Esophagus muscularis mucosa (tissue), 4 donors: ENCODE measurements at places on chromosomes 6 and 20. TPM values are rescaled to one million over a fixed set of nuclear protein-coding genes. Genes with fewer than 3 reads are reported as not detected.

UBD gene
- total RNA-seq, result not detected

GRCh38 chr6:168089186-168090063 is 10.4 kb upstream of the FRMD1 start:
- H3K36me3 ChIP-seq, result no peaks in the 10 kb centered on the region
- no peak for DNase-seq
- H3K27ac ChIP-seq, result no peak overlapping the region
- H3K4me1 ChIP-seq, result peaks cover 6% of the 10 kb centered on the region
- H3K4me3 ChIP-seq, result no peak overlapping the region

DNA sequence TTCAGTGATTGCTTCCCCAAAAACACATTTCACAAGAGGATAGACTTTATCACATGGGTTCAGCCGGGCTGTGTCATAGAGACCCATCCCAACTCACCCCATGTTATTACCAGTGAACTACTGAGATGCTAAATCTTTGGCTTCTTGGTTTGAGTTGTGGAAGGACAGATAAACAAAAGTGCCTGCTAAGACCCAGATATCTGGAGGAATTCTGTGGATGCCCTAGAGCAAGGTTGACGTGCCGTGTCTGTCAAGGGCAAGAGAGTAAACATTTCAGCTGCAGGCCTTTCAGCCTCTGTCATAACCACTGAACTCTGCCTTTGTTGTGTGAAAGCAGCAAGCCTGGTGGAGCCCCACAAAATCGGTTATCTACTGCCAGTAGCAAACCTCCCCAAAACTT is 11.2 kb upstream of the THBD start:
- DNase-seq, result no peak
- no peak overlapping the region for H3K4me3 ChIP-seq
- H3K36me3 ChIP-seq, result no peaks in the 10 kb centered on the region
- no peak overlapping the region for H3K27ac ChIP-seq
- H3K27me3 ChIP-seq, result no peaks in the 10 kb centered on the region
- H3K4me1 ChIP-seq, result peaks cover 36% of the 10 kb centered on the region

GRCh38 chr6:29255530-29255929 is 46.0 kb upstream of the OR14J1 start:
- no peak overlapping the region for H3K27ac ChIP-seq
- no peaks in the 10 kb centered on the region for H3K27me3 ChIP-seq
- no peaks in the 10 kb centered on the region for H3K4me1 ChIP-seq
- no peaks in the 10 kb centered on the region for H3K36me3 ChIP-seq
- H3K4me3 ChIP-seq, result no peak overlapping the region
- no peak for DNase-seq

STMN3 gene
- 32.2 TPM for total RNA-seq

DNA sequence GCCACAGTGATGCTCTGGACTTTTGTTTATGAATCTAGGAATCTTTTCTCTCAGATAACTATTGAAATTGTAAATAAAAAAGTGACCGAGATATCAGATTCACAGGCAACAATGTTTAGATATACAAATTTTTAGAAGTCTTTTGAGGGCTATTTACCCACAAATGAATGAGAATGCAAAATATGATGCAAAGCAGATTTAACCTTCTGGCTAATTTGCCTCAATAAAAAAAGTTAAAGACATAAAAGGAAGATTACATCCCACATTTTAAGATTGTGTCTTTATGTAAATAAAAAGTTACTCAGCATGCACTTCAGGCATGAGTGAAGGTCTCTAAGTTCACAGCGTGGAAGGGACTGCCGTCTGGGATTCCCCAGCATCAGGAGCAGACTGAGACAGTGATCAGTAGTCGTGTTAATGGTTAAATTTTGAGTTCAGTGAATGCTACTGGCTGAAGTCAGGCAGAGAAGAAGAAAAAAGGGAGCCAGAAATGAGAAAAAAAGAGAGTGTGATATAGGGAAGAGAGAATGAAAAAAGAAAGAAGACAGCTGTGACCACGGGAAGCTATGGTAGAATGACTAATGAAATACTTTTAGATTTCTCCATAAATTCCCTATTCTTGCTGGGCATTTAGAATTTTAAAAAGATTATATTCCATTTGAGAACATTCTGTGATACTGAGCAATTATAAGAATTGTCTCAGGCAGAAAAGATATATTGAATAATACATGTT is 93.6 kb downstream of the MYB start:
- no peaks in the 10 kb centered on the region for H3K27me3 ChIP-seq
- no peaks in the 10 kb centered on the region for H3K36me3 ChIP-seq
- H3K4me1 ChIP-seq, result no peaks in the 10 kb centered on the region
- no peak overlapping the region for H3K27ac ChIP-seq
- no peak for DNase-seq

DNA sequence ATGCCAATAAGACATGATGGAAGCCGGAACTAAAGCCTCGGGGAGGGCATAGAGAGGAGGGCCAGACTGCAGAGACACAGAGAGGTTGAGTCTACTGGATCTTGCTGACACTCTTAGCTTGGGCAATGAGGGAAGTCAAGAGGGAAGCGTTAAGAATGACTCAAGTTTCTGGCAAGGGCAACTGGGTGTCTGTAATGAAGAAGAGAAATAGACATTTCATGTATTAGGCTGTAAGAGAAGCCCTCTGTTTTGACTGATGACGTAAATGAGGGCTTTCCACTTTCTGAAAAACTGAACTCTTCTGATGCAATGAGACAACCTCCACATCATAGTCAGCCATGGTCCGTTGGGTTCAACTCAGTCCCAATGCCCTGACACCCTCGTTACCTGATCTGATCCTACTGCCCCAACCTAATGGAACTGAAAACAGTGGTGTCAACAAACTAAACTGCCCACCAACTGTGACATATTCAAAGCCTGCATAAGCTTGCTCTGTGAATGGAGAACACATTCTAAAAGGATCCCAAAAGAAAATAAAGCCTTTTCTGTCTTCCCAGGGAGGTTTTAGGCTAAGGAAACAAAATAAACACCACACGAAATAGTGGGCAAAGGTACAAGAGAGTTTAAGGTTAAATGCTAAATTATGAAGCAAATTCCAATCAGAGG is 45.8 kb upstream of the PNRC1 start:
- peaks cover 32% of the 10 kb centered on the region for H3K4me1 ChIP-seq
- H3K27ac ChIP-seq, result peak overlapping the region; percentile 94

DNA sequence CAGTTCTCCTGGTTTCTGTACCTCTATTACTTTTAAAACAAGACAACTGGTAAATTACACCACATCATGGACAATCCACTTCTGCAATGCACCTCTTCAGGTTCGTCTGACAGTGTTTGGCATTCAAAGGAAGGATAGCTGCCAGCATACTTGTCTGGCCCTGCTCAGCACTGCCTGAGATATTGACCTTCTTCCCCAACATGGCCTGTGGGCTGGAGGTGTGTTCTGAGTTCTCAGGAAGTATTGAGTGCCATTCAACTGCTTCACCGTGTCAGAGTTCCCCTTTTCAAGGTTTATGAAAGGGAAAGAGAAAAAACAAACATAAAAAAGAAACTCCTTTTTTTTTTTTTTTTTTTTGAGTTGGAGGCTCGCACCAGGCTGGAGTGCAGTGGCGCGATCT is 267.9 kb upstream of the SASH1 start:
- no peak for DNase-seq
- H3K27me3 ChIP-seq, result no peaks in the 10 kb centered on the region
- H3K27ac ChIP-seq, result no peak overlapping the region
- H3K36me3 ChIP-seq, result no peaks in the 10 kb centered on the region

EFCAB8 gene
- total RNA-seq, result not detected

- no peaks in the 10 kb centered on the region for H3K4me1 ChIP-seq
- peaks cover 76% of the 10 kb centered on the region for H3K27me3 ChIP-seq
- H3K36me3 ChIP-seq, result no peaks in the 10 kb centered on the region
- no peak for DNase-seq
- no peak overlapping the region for H3K4me3 ChIP-seq
- no peak overlapping the region for H3K27ac ChIP-seq
Observed at GRCh38 chr20:59411589-59411988, 111.2 kb downstream of the EDN3 start.

TLDC2 gene
- 0.34 TPM for total RNA-seq

- peaks cover 33% of the 10 kb centered on the region for H3K4me1 ChIP-seq
- no peak overlapping the region for H3K27ac ChIP-seq
- H3K27me3 ChIP-seq, result no peaks in the 10 kb centered on the region
- H3K4me3 ChIP-seq, result no peak overlapping the region
Observed at GRCh38 chr6:7588506-7588905, 1.5 kb upstream of the SNRNP48 start.

LTA gene
- total RNA-seq, result not detected

DNA sequence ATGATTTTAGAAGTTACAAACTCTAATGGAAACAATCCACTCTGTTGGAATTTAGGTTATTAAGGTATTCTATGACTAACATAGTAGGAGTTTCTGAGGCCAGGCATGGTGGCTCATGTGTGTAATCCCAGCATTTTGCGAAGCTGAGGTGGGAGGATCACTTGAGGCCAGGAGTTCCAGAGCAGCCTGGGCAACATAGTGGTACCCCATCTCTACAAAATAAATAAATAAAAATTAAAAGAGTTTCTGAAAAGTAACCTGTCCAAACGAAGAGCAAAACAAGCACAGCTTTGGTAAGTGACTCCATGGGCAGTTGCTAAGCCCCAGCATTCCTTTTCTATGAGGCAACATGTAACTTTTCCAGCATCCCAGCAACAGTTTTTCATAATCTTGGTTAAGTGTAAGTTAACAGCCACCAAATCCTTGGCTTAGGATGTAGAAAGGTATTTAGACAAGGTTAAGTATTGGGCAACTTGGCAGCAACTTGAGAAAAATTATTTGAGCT is 86.3 kb downstream of the SOX4 start:
- peaks cover 12% of the 10 kb centered on the region for H3K4me1 ChIP-seq
- H3K27me3 ChIP-seq, result no peaks in the 10 kb centered on the region
- no peaks in the 10 kb centered on the region for H3K36me3 ChIP-seq
- DNase-seq, result no peak

GRCh38 chr20:9214685-9215084 is 145.8 kb downstream of the PLCB4 start:
- H3K36me3 ChIP-seq, result no peaks in the 10 kb centered on the region
- DNase-seq, result no peak
- H3K27me3 ChIP-seq, result no peaks in the 10 kb centered on the region
- peaks cover 18% of the 10 kb centered on the region for H3K4me1 ChIP-seq
- H3K27ac ChIP-seq, result peak overlapping the region; percentile 45

DNA sequence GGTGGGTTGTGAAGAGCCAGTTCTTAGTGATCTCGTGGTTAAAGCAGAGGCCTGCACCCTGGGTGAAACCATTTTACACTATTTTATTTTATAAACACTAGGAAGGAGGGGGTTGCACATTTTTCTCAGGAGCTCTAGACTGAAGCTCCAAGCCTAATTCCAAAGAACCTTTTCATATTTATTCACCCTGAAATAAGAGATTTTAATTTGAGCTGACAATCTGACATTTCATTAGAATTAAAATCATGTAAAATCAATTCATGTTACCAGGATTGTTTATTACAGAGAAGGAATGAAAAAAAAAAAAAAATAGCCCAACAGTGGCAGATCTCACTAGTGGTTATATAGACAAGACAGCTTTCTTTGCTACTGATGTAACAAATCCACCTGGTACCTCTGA is 222.5 kb upstream of the SOX4 start:
- no peaks in the 10 kb centered on the region for H3K27me3 ChIP-seq
- H3K4me1 ChIP-seq, result peaks cover 14% of the 10 kb centered on the region
- H3K27ac ChIP-seq, result no peak overlapping the region
- H3K4me3 ChIP-seq, result no peak overlapping the region

GRCh38 chr6:132733283-132733682 is 19.4 kb upstream of the VNN1 start:
- H3K27me3 ChIP-seq, result no peaks in the 10 kb centered on the region
- no peak overlapping the region for H3K27ac ChIP-seq
- no peak for DNase-seq
- no peak overlapping the region for H3K4me3 ChIP-seq

DNA sequence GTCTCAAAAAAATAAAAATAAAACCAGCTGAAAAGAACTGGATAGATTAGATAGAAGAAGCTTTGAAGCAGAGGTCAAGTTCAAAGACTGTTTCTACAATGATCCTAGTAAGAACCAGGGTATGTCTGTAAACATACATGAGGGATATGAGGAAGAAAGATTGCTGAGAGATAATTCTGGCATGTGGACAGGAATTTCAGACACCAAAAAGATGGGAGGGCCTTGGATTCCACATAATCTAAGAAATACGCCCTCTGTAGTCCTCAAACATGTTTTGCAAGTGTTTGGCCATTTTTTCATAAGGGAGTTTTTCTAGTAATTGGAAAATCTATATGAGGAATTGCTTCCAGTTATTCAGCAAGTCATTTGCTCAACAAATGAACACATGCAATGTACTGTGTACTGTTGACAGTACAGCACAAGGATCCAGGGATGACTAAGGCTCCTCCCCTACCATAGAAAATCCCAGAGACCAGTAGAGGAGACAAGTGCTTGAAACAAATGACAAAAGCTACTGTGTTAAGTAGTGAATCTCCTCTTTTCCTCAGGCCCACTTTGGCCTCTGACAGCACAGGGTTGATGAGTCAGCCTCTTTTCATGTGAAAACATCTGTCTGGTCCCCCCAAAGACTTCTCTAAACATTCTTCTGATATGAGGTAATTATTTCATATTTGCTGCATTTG is 795.9 kb downstream of the MAFB start:
- no peaks in the 10 kb centered on the region for H3K27me3 ChIP-seq
- no peaks in the 10 kb centered on the region for H3K4me1 ChIP-seq
- DNase-seq, result no peak
- no peak overlapping the region for H3K4me3 ChIP-seq

CAPN11 gene
- 0.50 TPM for total RNA-seq

HCK gene
- total RNA-seq, result 13.7 TPM

PRRC2A gene
- 138 TPM for total RNA-seq

DNA sequence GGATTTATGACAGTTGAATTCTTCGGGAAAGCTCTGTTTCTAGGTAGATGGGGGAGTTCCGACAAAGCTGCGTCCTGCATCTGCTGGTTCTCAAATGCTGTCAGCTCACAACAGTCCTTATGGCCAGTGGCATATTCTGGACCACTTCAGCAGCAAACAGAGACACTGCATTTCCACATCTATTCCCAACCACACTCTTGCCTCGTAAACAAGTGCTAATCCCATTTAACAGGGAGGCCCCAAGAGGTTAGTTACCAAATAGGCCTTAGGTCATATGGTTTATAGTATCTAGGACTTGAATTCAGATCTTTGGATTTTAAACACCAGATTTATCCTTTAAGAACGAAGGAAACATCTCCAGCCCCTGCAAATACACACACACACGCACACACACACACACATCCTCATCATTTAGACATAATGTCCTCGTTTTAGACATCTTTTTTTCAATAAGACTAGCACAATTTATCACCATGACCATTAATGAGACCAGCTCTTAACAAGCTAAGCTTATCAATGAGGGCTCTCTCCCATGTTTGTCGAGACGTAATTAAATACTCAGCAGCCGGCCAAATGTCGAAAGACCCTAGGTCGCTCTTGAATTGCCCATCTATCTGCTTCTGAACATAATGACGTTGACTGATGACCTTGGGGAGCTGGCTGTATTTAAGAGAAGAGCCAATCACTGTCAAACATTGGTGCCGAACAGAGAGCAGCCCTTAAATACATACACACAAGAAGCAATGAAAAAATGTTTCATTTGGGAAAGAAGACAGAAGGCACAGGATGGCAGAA is 84.5 kb downstream of the PSMG4 start:
- H3K36me3 ChIP-seq, result no peaks in the 10 kb centered on the region
- DNase-seq, result no peak
- peaks cover 57% of the 10 kb centered on the region for H3K4me1 ChIP-seq
- H3K27ac ChIP-seq, result no peak overlapping the region
- no peak overlapping the region for H3K4me3 ChIP-seq

- H3K27ac ChIP-seq, result no peak overlapping the region
- no peaks in the 10 kb centered on the region for H3K4me1 ChIP-seq
- H3K27me3 ChIP-seq, result no peaks in the 10 kb centered on the region
- no peaks in the 10 kb centered on the region for H3K36me3 ChIP-seq
Observed at GRCh38 chr6:17714879-17715851, 8.4 kb upstream of the NUP153 start.

- no peak overlapping the region for H3K4me3 ChIP-seq
- no peaks in the 10 kb centered on the region for H3K4me1 ChIP-seq
- peaks cover 40% of the 10 kb centered on the region for H3K36me3 ChIP-seq
- H3K27ac ChIP-seq, result no peak overlapping the region
Observed at GRCh38 chr20:24955045-24955444, 6.0 kb downstream of the CST7 start.
